ENCODE measurements at places on chromosomes 2 and 18.

DNA sequence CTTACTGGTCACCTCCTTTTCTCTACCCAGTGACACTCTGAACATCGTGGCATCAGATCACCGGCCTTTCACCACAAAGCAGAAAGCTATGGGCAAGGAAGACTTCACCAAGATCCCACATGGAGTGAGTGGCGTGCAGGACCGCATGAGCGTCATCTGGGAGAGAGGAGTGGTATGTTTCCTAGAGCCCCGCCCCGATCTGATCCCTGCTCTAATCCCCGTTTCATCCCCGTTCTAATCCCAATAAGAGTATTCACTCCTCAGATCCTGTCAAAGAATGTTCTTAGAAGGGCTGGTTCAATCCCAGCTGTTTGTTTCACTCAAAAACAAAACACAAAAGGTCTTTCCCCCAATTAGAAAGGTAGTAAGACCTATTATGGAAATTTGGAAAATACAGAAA, 30.4 kb upstream of the MAPRE3 start:
- DNase-seq, result no peak

- no peak for DNase-seq
Measured at GRCh38 chr2:88197732-88198131, 27.6 kb downstream of the THNSL2 start.

GRCh38 chr2:167438206-167438605, 549.9 kb downstream of the XIRP2 start:
- DNase-seq, result no peak

DNA sequence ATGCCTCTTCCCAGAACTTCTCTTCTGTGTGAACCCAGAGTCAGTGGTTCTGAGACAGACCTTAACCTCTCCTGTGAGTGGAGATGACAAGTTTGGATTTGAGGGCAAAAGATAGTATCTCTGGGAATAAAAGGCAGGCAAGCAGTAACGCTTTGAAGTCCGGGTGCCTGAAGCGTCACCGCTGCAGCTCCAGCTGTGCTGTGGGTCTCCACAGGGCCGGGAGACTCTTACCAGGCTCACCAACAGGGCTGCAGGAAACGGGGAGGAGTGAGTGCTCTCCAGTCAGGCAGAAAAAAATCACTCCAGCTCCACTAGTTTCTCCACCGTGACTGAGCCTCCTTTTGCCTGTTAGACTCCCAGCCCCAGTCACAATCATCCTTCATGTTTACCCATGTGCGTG, 79.7 kb upstream of the MAP4K4 start:
- DNase-seq, result no peak

GRCh38 chr2:231919341-231920035, 6.7 kb downstream of the NPPC start:
- no peak for DNase-seq

GRCh38 chr2:9984871-9985480, 33.5 kb downstream of the GRHL1 start:
- DNase-seq, result no peak

GRCh38 chr18:48229552-48229981, 179.6 kb downstream of the ZBTB7C start:
- DNase-seq, result no peak

DNA sequence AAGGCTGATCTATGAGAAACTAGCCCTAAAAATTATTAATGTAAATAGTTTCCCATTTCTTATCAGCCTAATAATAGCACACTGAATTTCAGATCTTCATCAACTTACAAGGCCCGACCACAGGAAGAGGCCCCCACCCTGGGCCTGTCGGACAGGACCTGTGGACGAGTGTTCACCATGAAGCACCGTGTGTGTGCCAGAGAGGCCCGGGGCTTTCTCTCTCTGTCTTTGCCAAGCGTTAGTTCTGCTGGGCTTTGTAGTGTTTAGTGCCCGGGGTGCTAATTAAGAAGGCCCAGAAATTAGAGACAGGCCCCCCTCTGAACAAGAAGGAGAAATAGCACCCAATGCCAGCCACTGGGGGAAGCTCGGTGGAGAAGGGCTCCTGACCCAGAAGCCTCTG, 265.7 kb downstream of the TWIST2 start:
- no peak for DNase-seq

GRCh38 chr2:66813976-66814375, 379.1 kb downstream of the MEIS1 start:
- no peak for DNase-seq

DNA sequence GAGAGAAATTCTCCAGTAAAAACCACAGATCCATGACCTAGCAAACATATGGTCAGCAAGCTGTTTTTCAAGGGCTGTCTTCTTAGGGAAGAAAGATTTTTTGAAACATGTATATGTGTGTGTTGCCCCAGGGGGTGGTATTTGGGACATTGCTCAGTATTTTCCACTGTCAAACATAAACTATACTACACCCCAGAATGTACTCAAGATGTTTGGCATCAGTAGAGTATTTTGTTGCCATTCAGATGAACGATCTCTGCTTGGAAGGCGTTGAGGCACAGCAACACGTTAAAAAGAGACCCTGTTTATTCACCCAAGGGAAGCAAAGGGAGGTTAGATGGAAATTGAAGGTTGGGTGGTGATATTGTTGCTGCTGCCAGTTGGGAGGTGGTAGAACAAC, 30.0 kb downstream of the EEF1B2 start:
- no peak for DNase-seq

DNA sequence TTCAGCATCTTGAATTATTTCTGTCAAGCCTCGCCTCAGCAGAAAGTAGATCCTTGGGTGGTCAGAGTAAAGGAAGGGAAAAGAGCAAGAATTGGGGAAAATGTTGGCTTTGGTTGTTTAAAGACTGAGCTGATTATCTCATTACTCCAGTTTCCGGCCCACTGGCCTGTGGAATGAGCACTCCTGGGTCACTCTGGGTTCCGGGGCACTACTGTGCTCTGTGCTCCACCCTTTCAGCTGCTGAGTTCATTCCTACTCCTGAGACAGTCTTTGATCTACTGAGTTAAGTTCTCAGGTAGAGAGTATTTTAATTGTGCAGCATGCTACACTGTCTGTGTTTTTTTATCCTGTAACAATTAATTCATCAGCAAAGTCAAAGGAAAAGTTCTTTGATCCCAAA, 427.7 kb downstream of the CDH2 start:
- no peak for DNase-seq

DNA sequence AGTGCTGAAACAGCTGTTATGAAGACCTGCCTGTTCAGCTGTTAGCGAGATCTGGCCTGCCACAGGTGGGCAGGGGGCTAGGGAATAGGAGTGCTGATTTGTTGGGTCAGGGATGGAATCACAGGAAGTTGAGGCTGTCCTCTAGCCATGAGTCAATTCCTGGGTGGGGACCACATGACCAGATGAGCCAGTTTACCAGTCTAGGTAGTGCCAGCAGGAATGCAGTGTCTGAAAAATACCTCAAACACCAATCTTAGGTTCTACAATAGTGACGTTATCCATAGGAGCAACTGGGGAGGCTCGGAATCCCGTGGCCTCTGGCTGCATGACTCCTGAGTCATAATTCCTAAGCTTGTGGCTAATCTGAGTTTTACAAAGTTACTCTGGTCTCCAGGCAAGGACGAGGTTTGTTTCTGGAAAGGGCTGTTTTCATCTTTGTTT, 44.9 kb downstream of the DYSF start:
- peak; percentile 5 for DNase-seq

GRCh38 chr2:175766880-175767279, 235.2 kb downstream of the LNPK start:
- DNase-seq, result no peak

- no peak for DNase-seq
Measured at GRCh38 chr2:239286901-239287300, 113.9 kb downstream of the HDAC4 start.

DNA sequence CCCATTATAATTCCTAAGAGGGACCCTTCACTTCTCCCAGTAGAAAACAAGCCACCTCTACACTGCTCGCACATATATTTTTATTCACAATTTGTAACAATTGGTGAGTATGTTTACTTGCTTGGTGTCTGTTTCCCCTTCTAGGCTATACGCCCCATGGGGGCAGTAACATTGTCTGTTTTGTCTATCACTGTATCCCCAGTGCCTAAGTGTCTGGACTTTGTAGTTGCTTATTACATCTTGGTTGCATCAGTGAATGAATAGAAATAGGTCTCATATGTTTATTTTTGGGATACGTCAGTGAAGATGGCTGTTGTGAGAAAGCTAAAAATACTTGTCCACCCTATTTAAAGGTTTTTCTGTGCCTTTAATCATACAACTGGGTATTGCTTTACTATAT, 87.4 kb upstream of the ITGB6 start:
- DNase-seq, result no peak

- DNase-seq, result peak; percentile 73
Measured at GRCh38 chr2:218962859-218963492, 3.5 kb downstream of the CDK5R2 start.

- DNase-seq, result no peak
Measured at GRCh38 chr2:224951723-224952481, 90.4 kb downstream of the DOCK10 start.

- no peak for DNase-seq
Measured at GRCh38 chr2:25445464-25445863, 103.7 kb upstream of the DNMT3A start.

GRCh38 chr2:104434318-104434792, 419.6 kb upstream of the POU3F3 start:
- DNase-seq, result peak; percentile 65

GRCh38 chr2:76075126-76075525, 364.4 kb upstream of the GCFC2 start:
- DNase-seq, result no peak

- DNase-seq, result no peak
Measured at GRCh38 chr18:58838165-58838860, 26.4 kb upstream of the ZNF532 start.

Data from T47D (cell line).